ENCODE measurements at places on chromosomes 3 and 15. TPM values are rescaled to one million over a fixed set of nuclear protein-coding genes. Genes with fewer than 3 reads are reported as not detected.

DNA sequence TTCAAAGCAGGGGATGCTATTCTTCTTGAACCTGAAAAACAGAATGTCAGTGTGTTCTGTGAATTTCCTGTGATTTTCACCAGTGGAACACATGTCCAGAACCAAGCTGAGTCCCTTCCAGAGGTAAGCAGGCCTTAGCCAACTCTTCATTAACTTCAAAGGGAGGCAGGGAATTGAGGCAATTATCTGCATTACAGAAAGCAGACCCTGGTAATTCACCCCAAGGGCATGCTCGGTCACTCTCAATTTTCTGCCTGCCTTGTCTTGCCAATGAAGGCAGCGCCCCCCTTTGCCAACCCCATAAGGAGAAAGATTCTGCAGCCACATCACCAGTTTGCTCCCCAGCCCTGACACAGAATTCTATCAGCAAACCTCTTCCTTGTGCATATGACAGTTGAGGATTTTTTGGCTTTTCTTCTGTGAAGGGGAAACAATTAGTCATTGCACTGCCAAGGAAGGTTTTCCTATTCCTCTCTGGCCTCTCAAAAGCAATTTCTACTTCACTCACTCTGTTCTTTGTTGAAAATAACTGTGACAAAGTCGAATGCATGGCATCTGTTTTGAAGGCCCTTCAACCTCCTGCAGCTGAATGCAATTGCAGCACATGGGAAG is 85.3 kb downstream of the HHLA2 start:
- no peak for DNase-seq

DNA sequence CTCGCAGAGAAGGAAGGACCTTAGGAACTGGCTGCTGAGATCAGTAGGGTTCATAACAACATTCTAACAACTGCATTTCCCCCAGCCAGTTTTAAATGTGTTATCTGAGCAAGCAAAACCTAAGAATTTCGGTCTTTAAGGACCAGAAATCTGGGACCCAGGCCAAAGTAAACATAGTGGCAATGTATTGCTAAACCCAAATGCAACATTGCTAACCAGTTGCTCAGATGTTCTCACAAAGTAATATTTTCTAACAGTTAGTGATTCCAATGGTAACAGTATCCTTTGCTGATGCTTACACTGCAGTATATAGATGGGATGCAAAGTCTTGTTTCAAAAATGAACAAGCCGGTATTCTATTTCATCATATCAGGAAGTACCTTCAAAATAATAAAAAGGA is 254.3 kb downstream of the RYR3 start:
- DNase-seq = no peak

GRCh38 chr15:66153549-66154415 is 99.8 kb downstream of the MEGF11 start:
- no peak for DNase-seq

DNA sequence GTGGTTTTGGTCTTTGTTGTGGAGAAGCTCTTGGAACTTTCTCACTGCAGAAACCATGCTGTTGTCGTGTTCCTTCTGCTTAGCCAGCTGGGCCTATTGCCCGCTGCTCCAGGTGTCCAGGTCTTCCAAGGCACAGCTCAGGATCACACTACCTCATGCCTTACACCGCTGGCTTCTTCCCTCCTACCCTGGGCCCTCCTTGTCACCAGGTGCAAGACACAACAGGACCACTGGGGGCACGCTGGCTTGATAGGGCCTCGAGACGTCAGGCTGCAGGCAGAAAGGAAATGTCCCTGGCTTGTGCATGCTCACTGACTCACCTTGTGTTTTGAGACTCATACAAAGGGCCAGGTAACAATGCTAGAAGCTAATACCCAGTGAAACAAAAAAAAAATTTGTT is 32.3 kb downstream of the PAQR9 start:
- DNase-seq = peak; percentile 36

GRCh38 chr15:39388118-39388517 is 192.8 kb upstream of the THBS1 start:
- DNase-seq = no peak

GRCh38 chr15:50390554-50391264 is 33.5 kb upstream of the USP8 start:
- no peak for DNase-seq

- DNase-seq = peak; percentile 95
These were observed 46.8 kb downstream of the MYO5A start for GRCh38 chr15:52481915-52482314.

DNA sequence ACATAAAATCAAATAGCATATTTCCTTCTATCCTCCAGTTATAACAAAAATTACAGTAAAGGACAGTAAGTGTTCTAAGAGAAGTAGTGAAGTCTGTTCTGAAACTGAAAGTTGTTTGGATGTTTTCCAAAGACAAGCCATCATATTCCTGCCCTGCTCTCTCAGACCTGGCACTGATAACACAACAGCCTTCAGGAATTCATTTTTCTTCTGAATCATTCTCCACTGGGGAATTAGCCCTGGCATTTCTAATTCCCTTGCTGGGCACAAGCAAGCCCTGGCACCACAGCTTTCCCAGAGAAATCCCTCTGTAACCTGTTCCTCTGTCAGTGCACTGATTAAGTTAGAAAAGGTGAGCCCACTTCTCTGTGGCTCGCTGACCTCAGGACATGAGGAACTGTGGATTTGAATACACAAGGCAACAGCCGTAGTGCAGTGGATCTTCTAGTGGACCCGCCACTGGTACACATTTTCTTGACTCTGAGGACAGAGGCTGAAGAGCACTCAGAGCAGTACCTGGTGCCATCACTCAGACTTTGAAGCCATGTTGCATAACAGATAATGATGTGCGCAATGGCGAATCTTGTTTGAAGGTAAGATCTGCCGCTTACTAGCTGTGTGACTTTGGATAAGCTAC is 61.6 kb downstream of the WWTR1 start:
- no peak for DNase-seq

- DNase-seq = peak; percentile 67
These were observed 10.9 kb downstream of the MESP1 start for GRCh38 chr15:89740137-89740536.

GRCh38 chr15:80473286-80474223 is 69.4 kb downstream of the ARNT2 start:
- DNase-seq = no peak

DNA sequence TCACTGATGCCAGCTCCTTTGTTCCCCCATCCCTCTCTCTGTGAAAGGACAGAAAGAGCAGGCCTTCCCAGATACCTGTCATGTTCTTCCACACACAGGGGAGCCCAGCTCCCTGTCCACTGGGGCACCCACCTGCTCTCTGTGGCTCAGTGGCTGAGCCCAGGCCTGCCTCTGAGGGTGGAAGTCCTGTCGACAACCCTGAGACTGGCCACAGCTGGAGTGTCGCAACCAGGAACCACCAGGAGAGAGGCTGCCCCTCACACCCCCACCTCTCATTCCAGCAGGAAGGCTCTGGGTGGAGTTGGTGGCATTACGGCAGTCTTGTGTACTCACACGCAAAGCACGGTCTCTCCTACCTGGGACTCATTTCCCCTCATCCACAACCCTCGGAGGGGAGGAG is 66.3 kb downstream of the MEGF11 start:
- DNase-seq = no peak

Gene TRPM7
- 50.4 TPM for total RNA-seq

Gene MYLK
- total RNA-seq = 2.9 TPM

Gene IMPG2
- 0.35 TPM for total RNA-seq

Gene DNAJC13
- 29.4 TPM for total RNA-seq

Gene RPP25
- total RNA-seq = 0.54 TPM

Gene PLA2G4E
- not detected for total RNA-seq

Gene PROK2
- 6.5 TPM for total RNA-seq

Gene ISLR2
- not detected for total RNA-seq

Data from CD4-positive, CD25-positive, alpha-beta regulatory T cell (primary cell).